Stimulated activated CD4-positive, alpha-beta T cell treated with anti-CD3 and anti-CD28 coated beads, Interleukin-15, amount 100 ng/mL, for 48 hours (primary cell): ENCODE measurements at places on chromosomes 12 and 14.

DNA sequence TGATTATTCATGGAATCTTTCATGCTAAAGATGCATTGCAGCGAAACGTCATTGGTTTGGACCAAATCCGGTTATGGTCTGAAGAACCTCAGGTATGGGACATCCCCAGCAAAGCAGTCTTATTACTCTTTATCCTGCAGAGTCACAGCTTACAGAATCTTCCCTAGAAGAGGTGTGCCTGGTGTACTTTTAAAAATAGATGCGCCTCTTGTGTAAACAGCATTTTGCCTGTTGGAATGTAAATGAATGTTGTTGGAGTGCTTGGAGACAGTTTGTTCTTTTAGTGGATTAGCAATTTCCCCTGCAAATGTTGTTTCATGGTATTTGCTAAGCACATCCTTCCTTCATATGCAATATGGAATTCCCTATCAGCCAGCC lies 242.5 kb downstream of the ZFP36L1 start:
- DNase-seq: no peak

- no peak for DNase-seq
Measured at GRCh38 chr12:132427999-132428935, 61.7 kb upstream of the FBRSL1 start.

DNA sequence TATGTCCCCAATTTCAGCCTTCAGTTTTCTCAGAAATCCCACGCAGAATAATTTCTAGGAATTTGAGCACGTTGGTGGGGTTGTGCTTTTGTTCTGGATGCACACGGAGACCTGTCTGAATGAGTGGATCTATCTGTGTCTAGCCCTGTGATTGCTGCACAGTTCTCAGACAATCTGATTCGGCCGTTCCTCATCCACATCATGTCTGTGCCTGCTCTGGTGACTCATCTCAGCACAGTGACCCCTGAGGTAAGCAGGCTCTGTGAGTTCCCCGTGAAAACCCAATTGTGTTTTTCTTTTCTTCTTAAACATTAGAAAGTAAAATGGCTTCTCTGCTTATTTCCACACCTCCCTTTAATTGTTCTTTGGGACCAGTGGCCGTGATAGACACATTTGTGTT lies 20.2 kb downstream of the UBE3B start:
- DNase-seq: no peak

- DNase-seq: no peak
Measured at GRCh38 chr12:113895176-113895575, 70.9 kb downstream of the RBM19 start.

DNA sequence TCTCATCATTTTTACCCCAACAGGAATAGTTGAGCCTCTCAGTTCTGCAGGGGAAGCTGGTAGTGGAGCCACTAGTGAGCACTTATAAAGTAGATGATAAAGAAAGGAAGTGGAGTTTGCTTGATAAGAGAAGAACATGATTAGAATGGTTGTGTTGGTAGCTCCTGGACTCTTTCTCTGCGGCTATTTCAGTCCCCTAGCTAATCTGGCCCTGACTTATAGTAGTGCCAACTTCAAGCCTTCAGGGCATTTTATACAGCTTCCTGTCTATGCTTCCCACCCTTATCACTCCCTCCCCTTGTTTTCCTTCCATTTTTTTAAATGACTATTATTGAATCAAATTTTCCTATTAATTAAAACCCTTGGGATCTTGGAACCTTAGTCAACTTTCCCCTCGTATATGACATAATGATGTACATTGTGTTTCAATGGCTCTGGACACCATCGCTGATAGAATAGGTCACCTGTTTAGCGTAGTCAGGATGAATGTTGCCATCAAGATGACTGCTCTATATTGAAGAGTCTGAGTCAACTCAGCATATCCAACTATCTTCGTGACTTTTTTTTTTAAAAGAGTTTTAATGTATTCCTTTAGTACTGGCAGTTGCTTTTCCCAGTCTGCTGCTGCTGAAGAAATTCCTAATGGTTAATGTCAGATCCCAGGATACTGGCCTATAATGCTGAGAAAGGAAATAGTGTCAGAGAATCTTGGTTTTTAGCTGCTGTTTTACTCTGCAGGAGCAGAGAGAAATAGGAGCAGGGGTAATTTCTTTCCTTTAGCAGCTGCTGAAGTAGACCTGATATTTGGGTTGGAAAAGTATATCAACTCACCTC lies 16.2 kb upstream of the PCNX1 start:
- no peak for DNase-seq
